ENCODE measurements at places on chromosomes 7 and 10.

DNA sequence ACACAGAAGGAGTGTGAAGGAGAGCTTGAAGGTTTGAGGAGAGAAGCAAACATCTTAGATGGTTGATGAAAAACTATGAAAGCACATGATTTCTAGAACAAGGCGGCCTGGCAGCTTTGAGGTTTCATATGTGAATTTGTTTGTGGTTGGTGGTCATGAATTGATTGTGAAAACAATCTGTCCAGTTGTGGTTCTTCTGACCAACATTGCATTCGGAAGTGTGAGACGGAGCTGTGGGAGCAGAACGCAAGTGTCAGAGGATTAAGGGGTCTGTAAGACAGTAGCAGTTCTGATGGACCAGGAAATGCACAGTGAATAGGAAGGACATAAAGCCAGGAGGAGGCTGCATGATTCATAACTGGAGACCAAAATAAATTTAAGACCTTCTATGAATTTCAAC, 594.6 kb downstream of the NXPH1 start:
- DNase-seq: no peak

- DNase-seq: no peak
These were observed 9.4 kb upstream of the PPIA start for GRCh38 chr7:44787041-44787440.

GRCh38 chr10:89651916-89652573, 7.0 kb upstream of the PANK1 start:
- DNase-seq: no peak

- DNase-seq: no peak
These were observed 110.1 kb downstream of the CCNY start for GRCh38 chr10:35446439-35446838.

GRCh38 chr10:124557648-124558338, 96.2 kb downstream of the LHPP start:
- DNase-seq: peak; percentile 38

DNA sequence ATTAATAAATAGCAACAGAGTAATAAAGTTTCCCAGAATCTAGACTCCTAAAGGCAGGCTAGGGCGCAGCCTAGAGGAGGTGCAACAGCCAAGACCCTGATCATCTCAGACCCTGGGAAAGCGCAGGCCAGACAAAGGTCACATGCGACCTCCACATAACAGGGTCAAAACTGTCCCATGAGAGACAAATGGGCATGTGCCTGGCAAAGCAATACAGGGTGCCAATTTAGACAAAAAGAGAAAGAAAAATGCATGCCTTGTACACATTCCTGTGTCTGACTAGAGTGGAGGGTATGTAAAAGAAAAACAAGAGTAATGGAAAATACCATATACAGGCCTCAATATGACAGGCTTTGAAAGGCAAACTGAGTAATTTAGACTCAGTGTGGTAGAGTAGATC, 22.2 kb downstream of the MPP7 start:
- DNase-seq: no peak

GRCh38 chr10:89693176-89693575, 8.2 kb upstream of the KIF20B start:
- no peak for DNase-seq

- DNase-seq: no peak
These were observed 39.4 kb upstream of the GDF10 start for GRCh38 chr10:47260505-47261111.

GRCh38 chr10:110514848-110515247, 17.1 kb downstream of the DUSP5 start:
- DNase-seq: no peak

- DNase-seq: no peak
These were observed 46.8 kb downstream of the DPYSL4 start for GRCh38 chr10:132233501-132234085.

GRCh38 chr10:26015092-26015491, 81.1 kb downstream of the MYO3A start:
- DNase-seq: no peak

- DNase-seq: no peak
These were observed 668.2 kb upstream of the IGFBP3 start for GRCh38 chr7:46589286-46589685.

GRCh38 chr7:1025743-1026581, 18.4 kb upstream of the GPR146 start:
- DNase-seq: no peak

- DNase-seq: no peak
These were observed 90.4 kb upstream of the LRRTM3 start for GRCh38 chr10:66835400-66835799.

DNA sequence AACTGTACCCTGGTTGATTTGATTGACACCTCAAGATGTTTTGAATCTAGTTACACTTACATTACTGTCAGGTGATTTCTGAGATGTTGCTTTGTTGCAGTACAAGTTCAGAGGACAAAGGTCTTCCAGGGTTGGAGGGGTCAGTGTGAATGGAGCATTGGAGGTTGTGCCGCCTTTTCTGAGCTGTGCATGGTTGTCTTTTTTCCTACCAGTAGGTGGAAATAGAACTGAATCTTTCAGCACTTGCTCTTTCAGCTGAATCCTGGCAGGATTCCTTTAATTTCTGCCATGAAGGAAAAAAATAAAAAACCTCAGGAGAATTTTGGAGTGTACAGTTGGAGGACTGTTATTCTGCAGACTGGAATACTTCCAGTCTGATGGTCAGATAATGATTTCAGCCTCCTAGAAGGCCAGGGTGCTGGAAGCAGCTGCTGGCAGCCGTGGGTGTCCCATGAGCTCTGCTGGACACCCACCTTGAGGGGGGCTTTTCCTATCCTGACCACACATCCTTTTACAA, 82.7 kb downstream of the PLCE1 start:
- no peak for DNase-seq

- no peak for DNase-seq
These were observed 66.3 kb downstream of the BEND7 start for GRCh38 chr10:13462551-13462950.

- no peak for DNase-seq
These were observed 24.9 kb upstream of the SEC61G start for GRCh38 chr7:54783952-54784351.

GRCh38 chr7:88072715-88073055, 138.6 kb downstream of the ADAM22 start:
- DNase-seq: no peak

- DNase-seq: no peak
These were observed 46.2 kb downstream of the COL13A1 start for GRCh38 chr10:69847883-69848282.

DNA sequence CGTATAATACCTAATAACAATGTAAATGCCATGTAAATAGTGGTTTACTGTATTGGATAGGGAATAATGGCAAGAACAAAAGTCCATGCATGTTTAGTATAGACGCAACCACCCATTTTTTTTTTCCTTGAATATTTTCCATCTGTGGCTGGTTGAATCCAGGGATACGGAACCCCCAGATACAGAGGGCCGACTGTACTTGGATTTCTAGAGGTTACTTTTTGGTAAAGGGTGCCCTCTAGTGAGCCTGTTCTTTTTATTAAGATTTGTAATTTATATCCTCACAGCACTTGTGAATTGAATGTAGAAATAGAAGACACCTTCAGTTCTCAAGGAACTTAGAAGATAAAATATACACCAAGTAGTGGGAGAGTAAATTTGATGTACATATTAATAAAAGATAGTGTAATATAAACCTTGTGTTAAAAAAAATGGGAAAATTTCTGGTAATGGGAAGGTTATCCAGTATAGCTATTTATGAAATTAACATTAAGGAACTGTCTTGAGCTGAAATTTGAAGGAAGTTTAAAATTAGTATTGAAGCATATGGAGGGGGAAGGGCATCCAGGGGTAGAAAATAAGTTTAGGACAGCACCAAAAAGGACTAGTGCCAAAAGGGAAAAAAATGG, 32.0 kb downstream of the EXOC6 start:
- DNase-seq: no peak

GRCh38 chr7:135537905-135538304, 19.8 kb upstream of the NUP205 start:
- no peak for DNase-seq

GRCh38 chr10:47339759-47340607, 8.2 kb upstream of the RBP3 start:
- no peak for DNase-seq

- no peak for DNase-seq
These were observed 75.4 kb downstream of the JAZF1 start for GRCh38 chr7:28105234-28105633.

- DNase-seq: no peak
These were observed 9.9 kb upstream of the ZNF212 start for GRCh38 chr7:149229526-149229925.

DNA sequence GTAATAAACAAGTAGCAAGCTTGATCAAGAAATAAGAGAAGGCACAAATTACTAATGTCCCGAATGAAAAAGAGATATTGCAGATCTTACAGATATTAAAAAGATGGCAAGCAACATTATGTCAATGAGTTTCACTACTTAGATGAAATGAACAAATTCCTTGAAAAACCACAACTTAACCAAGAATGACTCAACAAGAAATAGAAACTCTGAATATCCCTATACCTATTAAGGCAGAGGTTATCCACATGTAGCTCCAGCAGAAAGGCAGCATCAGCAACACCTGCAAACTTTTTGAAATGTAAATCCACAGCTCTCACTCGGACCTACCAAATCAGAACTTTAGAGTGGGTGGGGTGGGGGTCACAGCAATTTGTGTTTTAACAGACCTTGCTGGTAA, 33.6 kb downstream of the PDE1C start:
- DNase-seq: no peak

DNA sequence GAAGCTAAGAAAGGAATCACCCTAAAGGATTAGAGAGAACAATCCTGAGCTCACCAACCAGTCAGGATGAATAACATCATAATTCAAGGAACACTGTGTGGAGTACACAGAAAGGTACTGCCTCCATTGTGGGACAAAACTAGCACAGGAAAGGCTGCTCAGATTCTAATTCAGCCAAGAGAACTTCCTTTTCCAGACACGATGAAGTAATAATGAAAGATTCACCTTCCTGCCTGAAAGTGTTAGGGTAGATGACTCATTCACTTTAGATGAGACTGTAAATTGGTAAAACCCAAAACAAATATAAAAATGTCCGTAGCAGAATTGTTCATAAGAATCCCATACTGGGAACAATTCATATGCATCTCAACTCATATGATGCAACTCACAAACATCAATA, 167.2 kb downstream of the CDC14C start:
- DNase-seq: no peak

- no peak for DNase-seq
These were observed 87.8 kb downstream of the BTRC start for GRCh38 chr10:101441541-101442455.

- no peak for DNase-seq
These were observed 96.3 kb downstream of the ALOX5 start for GRCh38 chr10:45470098-45471012.

- no peak for DNase-seq
These were observed 281.2 kb upstream of the VSTM2A start for GRCh38 chr7:54260941-54261371.

GRCh38 chr7:116030651-116031276, at the start of gene TFEC:
TFEC (minus strand) TSS chr7:116030763; CDS start chr7:115984441, 46,322 bp downstream.
- no peak for DNase-seq

GRCh38 chr10:131430716-131431412, 119.3 kb upstream of the TCERG1L start:
- no peak for DNase-seq

GRCh38 chr10:114499116-114499515, 94.8 kb upstream of the AFAP1L2 start:
- no peak for DNase-seq

- DNase-seq: no peak
These were observed 96.5 kb downstream of the CAMK1D start for GRCh38 chr10:12445701-12446334.

GRCh38 chr10:13853854-13854253, 267.1 kb downstream of the PRPF18 start:
- DNase-seq: no peak

- peak; percentile 34 for DNase-seq
These were observed 622 bp downstream of the WNT16 start for GRCh38 chr7:121329191-121330052.

- no peak for DNase-seq
These were observed 97.3 kb upstream of the COL1A2 start for GRCh38 chr7:94297397-94297838.

DNA sequence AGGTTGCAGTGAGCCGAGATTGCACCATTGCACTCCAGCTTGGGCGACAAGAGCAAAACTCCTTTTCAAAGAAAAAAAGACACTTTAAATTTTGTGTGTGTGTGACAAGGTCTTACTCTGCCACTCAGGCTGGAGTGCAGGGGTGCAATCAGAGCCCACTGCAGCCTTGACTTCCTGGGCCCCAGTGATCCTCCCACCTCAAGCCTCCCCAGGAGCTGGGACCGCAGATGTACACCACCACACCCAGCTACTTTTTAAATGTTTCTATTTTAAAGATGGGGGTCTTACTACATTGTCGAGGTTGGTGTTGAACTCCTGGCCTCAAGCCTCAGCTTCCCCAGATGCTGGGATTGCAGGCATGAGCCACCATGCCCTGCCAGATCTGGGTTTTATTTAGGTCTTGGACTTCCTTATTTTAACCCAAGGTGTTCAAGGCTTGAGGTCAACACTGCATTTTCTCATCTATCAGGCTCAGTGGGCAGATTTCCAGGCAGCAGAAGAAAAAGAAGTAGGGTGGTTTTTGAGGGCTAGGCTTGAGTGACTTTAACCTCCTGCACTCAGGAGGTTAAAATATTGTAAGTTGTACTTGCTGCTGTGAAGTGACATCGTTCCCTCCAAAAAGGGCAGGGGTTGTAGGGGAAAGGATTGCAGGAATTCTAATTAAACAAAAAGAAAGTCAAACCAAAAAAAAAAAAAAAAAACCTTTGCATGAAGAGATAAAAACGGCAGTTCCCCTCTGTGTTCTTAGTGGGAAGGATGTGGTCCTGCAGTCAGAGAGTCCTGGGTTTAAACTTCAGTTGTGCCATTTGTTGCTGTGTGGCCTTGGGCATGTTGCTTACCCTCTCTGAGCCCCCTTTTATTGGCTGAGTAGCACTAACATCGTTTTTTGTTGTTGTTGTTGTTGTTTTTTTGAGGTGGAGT, 71.5 kb downstream of the CARD11 start:
- no peak for DNase-seq
